AML-193 (cell line): ENCODE measurements at places on chromosomes 4 and X.

GRCh38 chr4:40731792-40732245, 17.9 kb upstream of the NSUN7 start:
- DNase-seq: peak; percentile 97

GRCh38 chr4:138055890-138056289, 186.3 kb downstream of the SLC7A11 start:
- no peak for DNase-seq

DNA sequence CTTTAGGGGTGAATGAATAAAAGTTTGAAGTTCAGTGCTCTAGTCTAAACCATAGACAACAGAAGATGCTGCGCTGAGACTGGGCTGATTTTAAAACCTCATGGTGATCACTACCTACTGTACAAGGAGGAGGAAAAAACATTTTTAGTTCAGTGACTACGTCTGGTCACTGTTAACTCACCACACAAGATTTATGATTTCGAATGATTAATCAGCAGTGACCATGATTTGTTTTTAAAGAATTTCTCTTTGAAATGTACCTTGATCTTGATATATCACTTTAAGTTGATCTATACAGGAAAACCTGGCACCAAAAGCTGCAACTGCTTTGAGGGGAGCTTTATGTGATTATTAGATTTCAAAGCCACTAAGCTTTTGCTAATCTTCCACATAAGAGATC, 286.3 kb downstream of the PDGFC start:
- DNase-seq: no peak

- no peak for DNase-seq
Observed at GRCh38 chr4:91837608-91838029, 466.1 kb upstream of the GRID2 start.

DNA sequence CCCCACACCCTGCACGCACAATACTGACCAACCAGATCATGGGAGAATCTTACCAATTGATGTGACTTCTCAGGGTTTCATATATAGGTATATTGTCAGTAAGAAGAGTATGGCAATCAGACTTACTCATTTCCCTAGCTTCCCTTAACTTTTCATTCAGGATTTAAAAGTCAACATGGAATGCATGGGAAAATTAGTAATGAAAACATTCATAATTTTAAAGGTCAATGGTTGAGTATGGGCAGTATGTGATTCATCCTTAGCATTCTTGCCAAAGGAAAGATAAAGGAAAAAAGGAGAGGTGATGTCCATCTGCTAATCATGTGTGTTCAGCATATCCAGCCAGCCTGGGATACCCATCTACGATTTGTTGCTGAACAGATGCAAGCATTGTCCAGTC, 4.0 kb downstream of the DIPK2B start:
- no peak for DNase-seq

GRCh38 chr4:95821867-95822266, 18.0 kb upstream of the PDHA2 start:
- DNase-seq: no peak

DNA sequence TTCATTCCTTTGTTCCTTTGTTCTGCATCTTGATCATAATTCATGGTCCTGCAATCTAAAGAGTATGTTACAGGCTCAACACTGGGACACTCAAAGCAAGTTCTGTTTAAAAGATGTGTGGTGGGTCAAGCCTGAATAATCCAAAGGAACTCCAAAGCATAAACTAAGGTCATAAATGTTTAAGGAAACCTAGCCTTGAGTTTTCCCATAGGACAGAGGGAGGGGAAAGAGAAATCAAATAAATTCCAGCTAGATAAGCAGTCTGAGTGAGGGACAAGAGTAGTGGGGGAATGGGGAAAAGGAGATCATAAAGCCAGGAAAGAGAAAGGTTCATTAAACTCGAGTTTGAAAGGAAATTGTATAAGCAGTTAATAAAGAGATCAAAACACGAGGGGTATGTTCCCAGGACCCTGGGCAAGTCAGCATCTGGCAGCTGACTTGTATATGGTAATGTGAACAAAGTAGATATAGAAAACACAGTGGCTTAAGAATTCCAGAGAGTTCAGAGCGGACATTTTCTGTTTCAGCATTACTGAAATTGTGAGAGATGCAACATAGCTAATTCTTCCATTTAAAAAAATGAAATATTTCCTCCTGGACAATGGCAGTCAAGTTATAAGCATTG, 125.8 kb upstream of the EDNRA start:
- no peak for DNase-seq

DNA sequence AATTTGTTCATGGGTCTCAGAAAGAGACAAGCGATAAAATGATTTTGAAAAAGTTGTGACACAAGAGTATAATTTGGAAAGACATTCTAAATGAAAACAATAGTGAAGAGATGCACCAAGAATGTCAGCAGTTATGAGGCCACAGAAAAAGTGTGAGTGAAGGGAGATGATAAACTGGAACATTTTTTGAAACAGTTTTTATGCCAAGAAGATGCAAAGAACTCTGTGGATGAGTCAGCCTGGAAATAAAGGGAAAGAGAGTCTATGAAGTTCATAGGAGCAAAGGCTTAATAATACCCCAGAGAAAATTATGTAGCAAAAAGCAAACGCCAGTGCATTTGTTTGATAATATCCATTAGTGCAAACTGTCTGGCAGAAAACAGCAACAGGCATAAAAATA, 188.4 kb upstream of the TBC1D9 start:
- no peak for DNase-seq
